CD4-positive, alpha-beta memory T cell (primary cell): ENCODE measurements at places on chromosomes 16 and 17. TPM values are rescaled to one million over a fixed set of nuclear protein-coding genes. Genes with fewer than 3 reads are reported as not detected.
A peak's percentile ranks its signal among the peaks of the same experiment; 100 is the strongest.

GRCh38 chr17:81418710-81419318 lies 23.6 kb downstream of the BAHCC1 start:
- no peak for DNase-seq

DNA sequence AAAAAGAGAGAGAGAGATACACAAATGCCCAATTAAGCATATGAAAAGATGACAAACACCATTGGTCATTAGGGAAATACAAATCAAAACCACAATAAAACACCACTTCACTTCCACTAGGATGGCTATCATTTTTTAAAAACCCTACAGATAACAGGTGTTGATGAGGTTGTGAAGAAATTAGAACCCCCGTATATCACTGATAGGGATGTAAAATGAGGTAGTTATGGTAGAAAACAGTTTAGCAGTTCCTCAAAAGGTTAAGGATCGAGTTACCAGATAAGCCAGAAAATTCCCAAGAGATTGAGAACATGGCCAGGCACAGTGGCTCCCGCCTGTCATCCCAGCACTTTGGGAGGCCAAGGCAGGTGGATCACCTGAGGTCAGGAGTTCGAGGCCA lies 2.8 kb downstream of the P2RX5 start:
- DNase-seq, result no peak

- DNase-seq, result no peak
Observed at GRCh38 chr17:32112416-32112815, 29.9 kb upstream of the RHOT1 start.

DNA sequence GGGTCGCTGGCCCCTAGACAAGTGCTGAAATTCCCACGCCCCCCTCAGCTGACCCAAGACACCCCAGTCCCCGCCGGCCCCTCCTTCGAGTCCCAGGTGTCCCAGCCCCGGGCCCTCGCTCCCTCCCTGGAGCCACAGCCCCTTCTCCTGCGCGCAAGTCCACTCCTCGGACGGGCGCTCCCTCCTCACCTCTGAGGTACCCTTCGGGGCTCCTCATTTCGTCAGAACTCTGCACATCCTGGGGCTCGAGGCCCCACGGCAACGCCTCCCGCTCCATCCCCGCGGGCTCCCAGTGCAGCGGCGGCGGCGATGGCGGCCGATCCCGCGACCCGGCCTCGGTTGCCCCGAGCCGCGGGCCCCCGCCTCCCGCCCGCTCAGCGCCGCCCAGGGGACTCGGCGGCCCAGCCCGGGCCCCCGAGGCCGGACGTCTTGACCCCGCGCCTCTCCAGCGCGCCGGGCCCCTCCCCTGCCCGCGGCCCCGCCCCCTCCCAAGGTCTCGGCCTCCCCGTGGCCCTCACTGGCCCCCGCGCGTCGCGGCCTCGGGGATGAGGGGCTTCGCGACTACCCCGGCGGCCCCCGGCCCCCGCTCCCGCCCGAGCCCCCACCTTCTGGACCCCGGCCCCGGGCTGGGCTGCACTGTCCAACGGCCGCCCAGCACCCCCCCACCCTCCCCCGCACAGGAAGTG lies at the start of gene ZNF768:
Gene ZNF768 (minus strand): TSS at position 430 of the 686 bp plus-strand sequence. CDS start 153 bp downstream, at position 277.
- peak; percentile 29 for DNase-seq

DNA sequence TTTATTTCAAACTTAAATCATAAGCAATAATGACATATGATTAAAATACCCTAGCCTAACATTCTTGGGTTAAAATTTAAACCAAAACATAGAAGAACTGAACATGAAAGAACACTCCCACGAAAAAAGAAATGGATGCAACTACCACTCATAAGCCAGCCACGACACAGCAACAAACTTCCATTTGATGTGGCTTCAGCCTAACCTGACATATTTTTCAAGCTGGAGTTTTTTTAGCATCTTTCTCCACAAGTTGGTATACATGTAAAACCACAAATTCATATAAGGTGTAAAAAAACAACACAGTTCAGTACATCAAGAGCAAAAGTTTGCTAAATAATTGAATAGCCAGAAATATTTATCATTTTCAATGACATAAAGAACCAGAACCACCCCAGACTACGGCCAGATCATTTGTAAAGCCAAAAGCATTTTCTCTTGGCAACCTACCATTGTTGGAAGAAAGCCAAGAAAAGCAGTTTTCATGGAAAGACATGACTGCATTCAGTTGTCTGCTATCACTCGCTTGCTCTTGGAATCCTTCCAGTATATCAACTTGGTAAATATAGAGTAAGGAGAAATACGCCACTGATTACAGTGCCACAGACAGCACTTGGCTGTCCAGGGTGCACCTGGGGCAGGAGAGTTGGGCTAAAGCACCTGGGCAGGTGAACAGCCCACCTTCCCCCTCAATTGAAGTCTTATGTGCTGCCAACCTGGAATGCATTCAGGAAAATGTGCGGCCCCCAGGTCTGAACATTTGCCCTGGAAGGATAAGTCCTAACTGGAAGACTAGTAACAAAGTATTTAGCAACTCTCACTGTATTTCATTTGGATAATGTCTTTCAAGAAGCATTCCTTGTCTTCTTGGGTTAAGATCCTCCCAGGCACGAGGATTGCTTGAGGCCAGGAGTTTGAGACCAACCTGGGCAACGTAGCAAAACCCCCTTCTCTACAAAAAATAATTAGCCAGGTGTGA lies 60.5 kb downstream of the CREBBP start:
- peak; percentile 45 for DNase-seq

GRCh38 chr17:2319051-2319450 lies 15.3 kb downstream of the SRR start:
- DNase-seq, result no peak

The TMIGD1 gene
- not detected for total RNA-seq

The TEX19 gene
- not detected for total RNA-seq

The NXPH3 gene
- not detected for total RNA-seq

The KCNJ18 gene
- total RNA-seq, result not detected

The BCO1 gene
- not detected for total RNA-seq
